ENCODE measurements at places on chromosomes 12 and 14.

DNA sequence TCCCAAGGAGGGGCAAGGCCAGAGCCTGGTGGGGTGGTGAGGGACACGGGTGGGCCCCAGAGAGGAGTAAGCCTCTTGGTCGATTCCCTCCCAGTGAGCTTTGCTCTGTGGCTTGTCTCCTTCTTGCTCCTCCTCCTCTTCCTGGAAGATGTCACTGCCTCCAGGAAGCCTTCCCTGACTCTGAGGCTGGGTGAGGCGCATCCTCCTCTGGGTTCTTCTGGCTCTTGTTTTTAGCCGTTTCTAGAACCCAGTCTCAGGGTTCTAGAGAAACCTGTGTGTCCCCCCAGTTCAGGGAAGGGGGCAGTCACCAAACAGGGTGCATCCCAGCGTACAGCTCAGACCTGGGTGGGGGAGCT is 12.6 kb downstream of the KIF26A start:
- no peak for DNase-seq

GRCh38 chr12:111277570-111277969 is 91.3 kb downstream of the PHETA1 start:
- no peak for DNase-seq

DNA sequence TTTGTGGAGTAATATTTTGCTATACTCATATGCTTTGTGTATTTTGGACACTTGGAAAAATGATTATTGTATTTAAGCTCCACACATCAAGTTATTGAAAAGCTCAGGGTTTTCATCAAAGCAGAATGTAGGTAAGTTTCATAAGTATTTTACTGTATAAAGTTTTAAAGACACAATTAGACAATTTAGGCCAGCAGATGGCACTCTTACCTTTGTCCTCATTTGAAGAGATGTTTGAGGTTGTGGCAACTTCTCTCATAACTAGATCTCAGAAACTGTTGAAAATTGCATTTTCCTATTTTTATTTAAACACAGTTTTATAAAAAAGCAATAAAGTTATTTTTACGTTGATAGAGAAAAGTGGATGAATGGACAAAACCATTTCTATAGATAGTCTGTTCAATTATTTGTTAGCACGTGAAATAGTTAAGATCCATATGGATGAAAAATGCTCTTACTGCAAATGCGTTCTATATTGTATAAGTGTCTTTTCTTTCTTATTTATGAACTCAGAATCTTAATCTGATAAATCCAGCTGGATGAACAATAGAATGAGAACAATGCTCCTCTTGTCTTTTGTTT is 300.0 kb downstream of the AEBP2 start:
- no peak for DNase-seq

GRCh38 chr14:57057803-57058202 is 210.9 kb downstream of the EXOC5 start:
- DNase-seq = no peak

DNA sequence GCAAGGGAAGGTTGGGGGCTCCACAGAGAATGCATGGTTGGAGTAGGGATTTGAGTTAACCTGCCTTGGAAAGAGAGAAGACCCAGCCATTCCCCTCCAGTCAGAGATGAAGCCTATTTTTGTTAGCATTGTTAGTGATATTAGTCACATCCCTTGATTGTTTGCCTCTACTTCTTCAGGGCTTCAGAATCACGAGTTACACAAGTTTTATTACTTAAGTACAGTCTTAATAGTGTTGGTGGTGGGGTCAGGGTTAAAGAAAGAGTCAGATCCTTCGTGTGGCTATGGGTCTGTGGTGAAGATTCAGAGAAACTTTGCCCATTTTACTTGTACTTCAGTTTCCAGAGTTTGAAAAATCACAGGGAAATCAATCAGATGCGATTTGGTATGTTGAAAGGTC is 363.1 kb downstream of the LRIG3 start:
- DNase-seq = no peak

DNA sequence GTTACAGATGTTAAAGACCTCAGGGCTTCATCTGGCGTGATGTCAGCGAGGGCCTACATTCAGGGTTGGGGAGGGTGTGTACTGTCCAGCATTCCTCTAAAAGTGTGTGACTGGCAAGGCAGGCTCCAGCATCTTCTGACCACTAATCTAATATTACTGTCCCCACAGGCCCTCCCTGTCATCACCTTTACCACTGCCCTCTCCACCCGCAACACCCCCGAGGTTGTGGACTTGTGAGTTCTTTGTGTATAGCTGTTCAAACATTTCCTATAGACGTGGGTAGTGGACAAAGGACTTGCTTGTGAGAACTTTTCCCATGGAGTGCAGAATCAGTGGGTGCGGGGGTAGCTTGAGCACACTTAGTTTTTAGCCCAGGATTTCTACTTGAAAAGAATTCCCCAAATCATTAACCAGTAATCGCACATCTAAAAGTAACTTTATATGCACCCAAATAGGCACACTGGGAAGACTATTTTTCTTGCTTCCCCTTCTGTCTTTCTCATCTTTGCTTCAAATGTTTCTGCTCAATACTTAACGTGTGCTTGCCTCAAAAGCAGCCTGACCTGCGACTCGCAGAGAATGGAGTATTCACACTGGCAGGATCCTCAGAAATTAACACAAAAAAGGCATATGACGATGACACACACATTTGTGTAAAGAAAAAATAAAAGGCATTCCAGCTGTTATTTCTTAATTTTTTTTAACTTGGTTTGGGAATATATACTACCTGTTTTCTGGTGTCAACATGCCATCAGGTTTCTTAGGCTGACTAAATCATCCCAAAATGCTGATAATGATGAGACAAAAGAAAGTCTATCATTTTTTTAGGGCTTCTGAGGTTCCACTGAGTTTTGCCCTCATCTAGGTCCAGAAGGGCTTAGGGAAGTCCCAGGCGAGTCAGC is 158.4 kb upstream of the HIF1A start:
- DNase-seq = no peak

DNA sequence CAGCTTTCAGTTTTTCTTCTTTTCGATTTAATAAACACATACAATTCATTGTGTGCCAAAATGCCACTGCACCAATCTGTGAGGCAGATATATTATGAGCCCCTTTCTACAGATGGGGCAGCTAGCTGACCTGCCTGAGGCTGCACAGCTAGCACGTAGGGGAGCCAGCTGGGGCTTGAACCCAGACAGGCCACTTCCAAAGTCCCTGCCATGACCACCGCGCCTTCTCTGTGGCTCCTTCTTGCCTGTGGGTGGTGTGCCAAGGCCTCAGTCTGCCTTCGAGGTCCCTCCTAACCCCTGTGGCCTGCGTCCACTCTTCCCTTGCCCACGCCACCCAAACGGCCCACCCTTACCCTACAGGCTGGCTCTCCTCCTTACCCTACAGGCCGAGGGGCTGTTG is 16.2 kb downstream of the FAM222A start:
- DNase-seq = no peak

DNA sequence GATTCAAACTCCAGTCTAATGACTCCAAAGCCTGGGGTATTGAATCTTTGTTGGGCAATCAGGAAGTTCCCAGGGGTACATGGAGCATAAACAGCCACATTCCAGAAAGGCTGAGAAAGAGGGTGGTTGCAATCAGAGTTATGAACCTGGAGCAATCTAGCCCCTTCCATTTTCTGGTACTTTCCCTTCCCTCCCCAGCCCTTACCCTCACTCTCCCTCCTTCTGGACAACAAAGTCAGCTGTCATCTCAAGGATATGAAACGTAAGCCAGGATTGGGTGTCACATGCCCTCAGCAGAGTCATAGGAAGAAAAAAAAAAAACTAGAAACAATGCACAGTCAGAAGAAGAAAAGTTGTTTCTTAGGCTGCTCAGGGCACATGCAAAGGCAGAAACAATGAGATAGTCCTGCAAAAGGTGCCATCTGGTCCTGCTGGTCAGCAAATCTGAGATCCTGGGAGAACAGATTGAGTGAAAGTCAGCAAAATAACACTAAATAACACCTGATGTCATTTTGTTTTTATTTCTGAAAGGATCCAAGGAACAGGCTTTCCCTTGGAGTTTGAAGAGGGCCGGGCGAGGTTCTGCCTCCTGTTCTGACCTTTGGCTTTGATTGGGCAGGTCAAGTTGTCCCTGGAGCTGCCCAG is 27.1 kb downstream of the TMEM229B start:
- DNase-seq = no peak

DNA sequence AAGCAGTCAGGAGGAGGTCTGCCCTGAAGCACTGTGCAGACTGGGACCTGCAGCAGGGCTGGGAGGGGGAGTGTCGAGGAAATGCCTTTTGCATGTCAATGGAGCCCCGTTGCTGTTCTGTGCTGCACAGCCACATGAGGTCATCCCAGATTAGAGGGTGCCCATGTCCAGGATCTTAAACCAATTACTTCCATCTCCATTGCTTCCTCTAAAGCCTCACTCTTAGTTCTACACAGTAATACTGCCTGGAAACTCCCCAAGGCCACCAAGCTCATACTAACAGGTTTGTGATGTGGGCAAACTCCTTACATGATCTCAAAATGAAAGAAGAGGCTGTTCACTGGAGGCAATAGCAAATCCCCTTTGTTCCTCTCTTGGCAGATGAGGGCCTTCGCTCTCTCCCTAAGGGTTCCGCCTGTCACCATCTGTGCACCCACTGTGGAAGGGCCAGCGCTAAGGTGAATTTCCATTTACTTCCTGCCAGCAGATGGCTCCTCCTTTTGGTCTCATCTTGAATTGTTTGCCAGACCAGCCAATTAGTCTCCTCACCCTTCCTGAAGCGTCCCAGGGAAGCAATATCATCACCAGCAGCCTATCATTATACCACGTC is 35.4 kb upstream of the LTA4H start:
- no peak for DNase-seq

DNA sequence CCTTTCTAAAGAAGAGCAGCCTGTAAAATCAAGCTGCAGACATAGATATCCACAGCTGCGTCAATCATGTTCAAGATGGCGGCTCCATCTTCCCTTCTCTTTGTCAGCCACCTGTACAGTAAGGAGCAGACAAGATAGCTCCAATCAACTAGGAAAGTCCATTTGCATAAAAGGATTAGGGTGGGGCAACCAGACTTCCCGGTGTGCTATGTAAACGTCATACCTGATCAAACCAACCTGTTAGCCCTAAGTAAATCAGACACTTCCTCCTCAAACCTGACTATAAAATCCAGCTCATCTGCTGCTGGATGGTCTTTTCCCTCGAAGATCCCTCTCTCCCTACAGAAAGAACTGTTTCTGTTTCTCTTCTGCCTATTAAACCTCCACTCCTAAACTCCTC is 60.1 kb downstream of the BCAT1 start:
- DNase-seq = no peak

DNA sequence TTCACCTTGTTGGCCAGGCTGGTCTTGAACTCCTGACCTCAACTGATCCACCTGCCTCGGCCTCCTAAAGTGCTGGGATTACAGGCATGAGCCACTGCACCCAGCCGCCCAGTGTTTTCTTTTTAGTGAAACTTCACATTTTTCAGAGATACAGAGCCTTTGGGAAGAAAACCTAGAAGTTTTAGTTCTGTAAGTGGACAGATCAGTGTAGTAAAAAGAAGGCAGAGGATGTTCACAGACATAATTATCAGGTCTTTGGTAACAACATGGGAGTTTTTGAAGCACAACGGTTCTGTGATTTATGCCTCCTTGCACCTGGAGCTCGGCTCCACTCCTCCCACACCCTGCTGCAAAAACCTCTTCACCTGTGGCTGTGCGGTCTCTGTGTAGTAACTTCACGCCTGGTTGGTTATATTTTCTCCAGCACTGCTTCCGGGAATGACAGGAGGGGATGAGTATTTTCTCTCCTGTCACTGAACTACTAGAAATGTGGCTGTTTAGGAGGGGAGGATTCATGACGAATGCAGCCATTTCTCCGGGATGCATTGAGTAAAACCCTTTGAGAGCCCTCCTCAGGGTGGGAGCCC is 67.0 kb downstream of the ARF6 start:
- no peak for DNase-seq

- peak; percentile 76 for DNase-seq
These were observed 7.3 kb downstream of the STAC3 start for GRCh38 chr12:57243521-57244311.

- no peak for DNase-seq
These were observed 29.2 kb upstream of the LHX5 start for GRCh38 chr12:113500782-113501311.

DNA sequence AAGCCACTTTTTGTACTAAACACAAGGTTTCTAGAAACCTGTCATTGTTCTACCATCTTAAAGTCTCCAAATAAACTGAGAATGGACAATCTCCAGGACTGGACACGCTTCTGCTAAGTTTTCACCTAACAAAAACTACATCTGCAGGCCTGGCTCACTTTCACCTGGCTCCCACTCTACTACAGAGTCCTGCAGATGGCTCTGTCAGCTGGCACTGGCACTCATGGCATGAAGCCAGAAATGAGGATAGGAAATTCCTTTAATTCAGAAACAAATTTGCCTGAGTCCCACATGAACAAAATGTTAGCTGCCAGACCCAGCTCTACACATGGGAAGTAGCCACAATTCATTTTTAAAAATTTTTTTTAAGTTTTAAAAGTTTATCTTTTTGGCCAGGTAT is 42.1 kb downstream of the STXBP6 start:
- no peak for DNase-seq

- no peak for DNase-seq
These were observed 29.1 kb upstream of the CDKL1 start for GRCh38 chr14:50425816-50426215.

DNA sequence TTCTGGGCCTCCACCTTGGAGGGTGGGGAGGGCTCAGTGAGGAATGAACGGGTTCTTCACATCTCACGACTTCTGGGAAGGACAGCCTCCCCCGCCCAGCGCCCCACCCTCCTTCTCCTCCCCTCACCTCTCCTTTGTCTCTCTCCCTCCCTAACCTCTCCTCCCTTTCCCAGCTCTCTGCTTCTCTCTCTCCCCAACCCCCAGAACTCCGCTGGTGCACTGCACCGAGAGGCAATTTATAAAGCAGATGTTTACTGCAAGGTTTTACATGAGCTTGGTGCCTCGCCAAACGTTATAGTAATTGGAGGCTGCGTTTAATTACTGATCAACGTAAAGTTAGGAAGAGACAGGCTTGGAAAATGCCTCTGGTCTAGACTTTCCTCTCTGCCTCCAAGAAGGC is 42.9 kb upstream of the FAM222A start:
- DNase-seq = no peak

DNA sequence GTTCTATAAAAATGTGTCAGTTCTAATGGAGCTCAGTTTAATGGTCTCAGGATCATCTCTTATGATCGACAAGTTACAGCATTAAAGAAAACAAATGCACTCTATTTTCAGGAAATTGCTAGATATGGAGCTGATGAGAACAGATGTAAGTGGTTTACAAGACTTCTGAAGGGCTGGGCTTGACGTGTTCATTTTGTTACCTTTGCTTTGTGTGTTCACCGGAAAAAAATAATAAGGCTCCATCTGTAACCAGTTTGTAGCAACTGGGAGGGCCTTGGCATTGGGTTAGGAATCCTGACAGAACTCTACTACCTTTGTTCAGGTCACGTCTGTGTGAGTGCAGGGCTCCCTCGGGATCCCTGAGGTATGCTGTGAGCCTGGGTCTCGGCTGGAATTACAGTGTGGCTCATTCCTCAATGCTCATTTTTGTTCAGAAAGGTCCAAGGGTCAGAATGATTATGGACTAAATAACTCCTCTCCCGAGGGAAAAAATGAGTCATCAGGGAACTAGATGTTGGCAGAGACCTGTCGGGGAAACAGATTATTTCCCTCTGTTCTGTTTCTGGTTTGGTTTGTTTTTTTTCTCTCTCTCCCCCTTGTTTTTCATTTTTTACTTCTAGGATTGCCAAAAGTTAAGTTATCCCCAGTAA is 158.0 kb downstream of the SLC5A8 start:
- no peak for DNase-seq

Data from stimulated activated CD8-positive, alpha-beta memory T cell treated with anti-CD3 and anti-CD28 coated beads, Interleukin-15, amount 100 ng/mL, for 1 hour (primary cell).